ENCODE measurements at places on chromosomes 6 and 20.

- no peak for DNase-seq
- no peak overlapping the region for H3K27ac ChIP-seq
- H3K4me3 ChIP-seq, result no peak overlapping the region
- no peaks in the 10 kb centered on the region for H3K4me1 ChIP-seq
Measured at GRCh38 chr6:159400826-159401225, 231.6 kb downstream of the FNDC1 start.

DNA sequence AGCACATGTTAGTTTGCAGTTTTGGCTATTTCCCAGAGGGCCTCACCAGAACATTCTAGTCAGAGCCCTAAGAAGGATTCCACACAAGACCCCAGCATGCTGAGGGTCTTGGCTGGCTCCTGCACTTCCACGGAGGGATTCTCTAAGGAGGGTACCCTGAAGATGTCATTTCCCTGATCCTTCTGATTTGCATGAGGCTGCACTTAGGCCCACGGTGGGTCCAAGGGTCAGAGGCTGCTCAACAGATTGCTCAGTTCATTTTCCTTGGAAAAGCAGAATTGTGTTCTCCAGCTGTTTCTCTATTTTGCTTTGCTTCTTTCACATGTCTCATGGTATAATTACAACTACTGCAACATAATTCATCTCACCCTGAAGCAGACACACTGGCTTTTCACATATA is 22.2 kb downstream of the PREP start:
- H3K36me3 ChIP-seq, result peaks cover 5% of the 10 kb centered on the region
- peaks cover 51% of the 10 kb centered on the region for H3K4me1 ChIP-seq
- H3K27ac ChIP-seq, result no peak overlapping the region
- no peak overlapping the region for H3K4me3 ChIP-seq
- no peak for DNase-seq
- H3K27me3 ChIP-seq, result no peaks in the 10 kb centered on the region

- no peak overlapping the region for H3K4me3 ChIP-seq
- H3K27ac ChIP-seq, result no peak overlapping the region
- peaks cover 34% of the 10 kb centered on the region for H3K4me1 ChIP-seq
- no peaks in the 10 kb centered on the region for H3K36me3 ChIP-seq
- no peaks in the 10 kb centered on the region for H3K27me3 ChIP-seq
Measured at GRCh38 chr20:19975901-19976300, 41.3 kb upstream of the NAA20 start.

DNA sequence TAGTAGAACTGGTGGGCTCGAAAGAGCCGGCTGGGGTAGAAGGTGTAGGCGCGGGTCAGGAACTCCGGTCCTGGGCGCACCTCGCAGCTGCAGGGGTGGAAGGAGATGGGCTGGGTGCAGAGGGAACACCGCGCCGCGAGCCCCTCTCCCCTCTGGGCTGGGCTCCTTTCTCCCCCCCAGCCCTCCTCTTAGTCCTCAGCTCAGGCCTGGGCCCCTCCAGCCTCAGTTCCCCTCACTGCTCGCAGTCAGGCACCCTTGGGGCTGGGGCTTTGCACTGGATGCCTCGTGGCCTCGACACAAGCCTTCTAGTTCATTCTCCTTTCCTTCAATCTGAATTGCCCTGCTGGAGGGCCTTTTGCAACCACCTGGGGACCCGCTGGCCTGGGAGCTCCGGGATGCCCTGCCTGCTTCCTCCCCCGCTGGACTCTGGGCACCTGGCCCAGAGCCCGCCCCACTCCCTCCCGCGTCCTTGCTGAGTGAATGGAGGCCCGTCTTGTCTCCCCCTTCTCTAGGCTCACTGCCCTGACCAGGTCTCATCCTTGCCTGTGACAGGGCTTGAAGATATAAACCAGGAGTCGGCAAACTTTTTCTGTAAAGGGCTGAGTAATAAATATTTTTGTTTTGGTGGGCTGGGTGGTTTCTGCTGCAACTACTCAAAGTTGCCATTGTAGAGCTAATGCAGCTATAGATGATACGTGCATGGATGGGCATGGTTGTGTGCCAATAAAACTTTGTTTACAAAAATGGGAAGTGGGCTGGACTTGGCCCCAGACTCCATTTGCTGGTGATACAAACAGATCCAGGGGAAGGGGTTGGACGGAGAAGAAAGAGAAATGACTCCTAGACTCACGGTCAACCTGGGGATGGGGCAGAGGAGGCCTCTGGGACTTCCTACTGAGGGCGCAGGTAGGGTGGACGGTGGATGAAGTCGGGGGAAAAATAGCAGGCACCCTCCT is 47.3 kb downstream of the APCDD1L start:
- DNase-seq, result no peak
- H3K4me1 ChIP-seq, result no peaks in the 10 kb centered on the region
- H3K4me3 ChIP-seq, result no peak overlapping the region
- H3K27ac ChIP-seq, result no peak overlapping the region
- peaks cover 29% of the 10 kb centered on the region for H3K27me3 ChIP-seq
- H3K36me3 ChIP-seq, result no peaks in the 10 kb centered on the region

DNA sequence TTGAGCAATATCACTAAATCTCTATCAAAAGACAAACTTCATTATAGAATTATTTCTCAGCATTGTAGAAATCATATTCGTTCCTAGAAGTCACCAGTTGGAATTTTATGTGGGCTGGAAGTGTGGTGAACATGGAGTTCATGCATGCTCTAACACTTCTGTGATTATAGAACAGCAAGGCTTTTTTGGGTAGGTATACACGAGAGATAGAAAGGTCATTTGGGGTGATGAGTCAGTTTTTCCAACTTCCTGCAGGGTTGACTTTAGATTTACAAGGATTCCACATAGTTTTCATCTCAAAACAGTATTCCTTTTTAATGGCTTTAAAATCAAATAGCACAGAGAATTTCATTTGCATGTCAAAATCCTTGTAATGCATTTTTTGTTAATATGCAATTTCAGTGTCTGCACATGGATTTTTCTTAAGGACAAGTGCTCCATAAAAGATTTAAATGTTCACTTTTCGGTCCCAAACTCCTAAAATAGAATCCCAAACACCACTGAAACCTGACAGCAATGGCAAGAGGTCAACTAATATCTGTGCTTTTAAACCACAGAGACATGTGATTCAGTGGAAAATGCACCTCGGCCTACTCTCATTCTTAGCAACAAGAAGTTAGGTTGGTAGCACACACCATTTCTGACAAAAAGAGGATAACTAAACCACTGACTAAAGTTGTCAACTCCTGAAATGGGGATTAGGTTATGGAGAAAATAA is 211.0 kb downstream of the MOXD1 start:
- H3K4me1 ChIP-seq, result no peaks in the 10 kb centered on the region
- H3K4me3 ChIP-seq, result no peak overlapping the region
- no peak for DNase-seq
- H3K27ac ChIP-seq, result no peak overlapping the region
- 0 out of 3 replicates have a peak, but pooled peaks cover 7% of the 10 kb centered on the region for H3K27me3 ChIP-seq

- H3K27me3 ChIP-seq, result no peaks in the 10 kb centered on the region
- H3K36me3 ChIP-seq, result no peaks in the 10 kb centered on the region
- no peaks in the 10 kb centered on the region for H3K4me1 ChIP-seq
- H3K27ac ChIP-seq, result no peak overlapping the region
- H3K4me3 ChIP-seq, result no peak overlapping the region
Measured at GRCh38 chr6:84019141-84019841, 14.3 kb upstream of the MRAP2 start.

GRCh38 chr6:70264306-70264705 is 38.6 kb downstream of the COL9A1 start:
- DNase-seq, result no peak
- H3K36me3 ChIP-seq, result no peaks in the 10 kb centered on the region
- no peak overlapping the region for H3K27ac ChIP-seq
- H3K4me3 ChIP-seq, result no peak overlapping the region
- no peaks in the 10 kb centered on the region for H3K27me3 ChIP-seq

- H3K4me1 ChIP-seq, result no peaks in the 10 kb centered on the region
- DNase-seq, result no peak
- no peaks in the 10 kb centered on the region for H3K36me3 ChIP-seq
- no peak overlapping the region for H3K4me3 ChIP-seq
Measured at GRCh38 chr6:11912420-11912819, 99.7 kb upstream of the HIVEP1 start.
